Left hindlimb (tissue), 1 donor: ENCODE measurements at places on chromosomes 16 and 17.

- DNase-seq = no peak
Observed at GRCh38 chr16:67086822-67087221, 22.9 kb upstream of the PHAF1 start.

GRCh38 chr17:79982986-79983385 lies 52.7 kb downstream of the TBC1D16 start:
- no peak for DNase-seq

- no peak for DNase-seq
Observed at GRCh38 chr17:64074704-64075426, 54.4 kb upstream of the ICAM2 start.

DNA sequence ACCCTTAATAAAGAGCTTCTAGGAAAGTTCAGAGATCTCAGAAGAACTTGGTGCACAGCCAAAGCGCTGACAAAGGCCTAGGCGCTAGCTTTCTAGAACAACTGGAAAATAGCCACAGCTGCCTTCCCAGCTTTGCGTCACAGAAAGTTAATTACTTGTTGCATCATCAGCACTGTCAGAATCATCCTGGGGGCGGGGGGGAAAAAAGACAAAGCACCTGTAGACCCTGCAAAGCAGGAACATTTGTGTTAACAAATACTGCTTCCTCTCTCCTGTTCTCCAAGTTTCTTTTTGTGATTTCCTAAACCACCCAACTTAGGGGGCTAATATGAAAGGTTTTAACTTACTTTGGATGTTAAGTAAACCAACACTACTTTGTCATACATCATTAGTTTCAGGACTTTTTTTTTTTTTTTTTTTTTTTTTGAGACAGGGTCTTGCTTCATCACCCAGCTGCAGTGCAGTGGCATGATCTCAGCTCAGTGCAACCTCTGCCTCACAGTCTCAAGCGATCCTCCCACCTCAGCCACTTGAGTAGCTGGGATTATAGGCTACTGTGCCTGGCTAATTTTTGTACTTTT lies 4.8 kb upstream of the AARSD1 start:
- no peak for DNase-seq

DNA sequence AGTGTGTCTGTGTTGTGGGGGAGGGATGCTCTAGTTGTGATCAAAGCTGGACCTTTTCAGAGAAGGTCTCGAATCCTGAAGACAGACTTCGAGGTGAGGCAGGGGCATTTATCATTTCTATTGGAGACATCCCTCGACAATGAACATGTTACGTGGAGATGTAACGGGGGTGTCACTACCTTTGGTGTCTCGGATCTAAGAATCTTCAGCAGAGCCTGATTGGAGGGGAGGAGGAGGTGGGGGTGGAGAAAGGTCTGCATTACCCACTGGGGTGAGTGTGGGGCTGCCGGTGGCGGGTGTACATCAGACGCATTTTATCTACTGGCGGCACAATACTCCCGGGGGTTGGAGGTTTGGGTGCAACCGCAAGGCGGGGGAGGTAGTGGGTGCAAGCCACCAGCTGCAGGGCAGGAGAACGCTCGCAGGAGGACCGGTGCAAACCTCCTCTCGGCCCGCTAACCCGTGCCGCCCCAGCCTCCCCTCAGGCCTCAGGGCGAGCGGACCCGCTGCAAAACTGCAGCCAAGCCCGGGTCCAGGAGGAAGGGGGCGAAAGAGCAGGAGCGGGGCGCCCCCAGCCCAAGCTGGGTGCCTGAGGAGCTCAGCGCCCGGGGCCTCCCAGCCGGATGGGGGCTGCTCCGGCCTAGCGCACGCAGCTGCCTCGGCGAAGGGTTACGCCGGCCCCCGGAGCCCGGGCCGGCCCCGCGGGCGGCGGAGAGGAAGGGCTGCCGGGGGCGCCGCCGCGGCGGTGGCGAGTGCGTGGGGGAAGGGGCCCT lies 735 bp downstream of the ZNF652 start:
- peak; percentile 46 for DNase-seq

DNA sequence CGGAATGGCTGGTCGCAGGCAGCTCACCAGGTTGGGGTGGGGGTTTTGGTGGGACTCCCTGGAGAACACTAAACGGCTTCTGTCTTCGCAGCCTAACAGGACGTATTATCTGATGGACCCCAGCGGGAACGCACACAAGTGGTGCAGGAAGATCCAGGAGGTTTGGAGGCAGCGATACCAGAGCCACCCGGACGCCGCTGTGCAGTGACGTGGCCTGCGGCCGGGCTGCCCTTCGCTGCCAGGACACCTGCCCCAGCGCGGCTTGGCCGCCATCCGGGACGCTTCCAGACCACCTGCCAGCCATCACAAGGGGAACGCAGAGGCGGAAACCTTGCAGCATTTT lies 59.7 kb downstream of the PDPK1 start:
- DNase-seq = no peak

DNA sequence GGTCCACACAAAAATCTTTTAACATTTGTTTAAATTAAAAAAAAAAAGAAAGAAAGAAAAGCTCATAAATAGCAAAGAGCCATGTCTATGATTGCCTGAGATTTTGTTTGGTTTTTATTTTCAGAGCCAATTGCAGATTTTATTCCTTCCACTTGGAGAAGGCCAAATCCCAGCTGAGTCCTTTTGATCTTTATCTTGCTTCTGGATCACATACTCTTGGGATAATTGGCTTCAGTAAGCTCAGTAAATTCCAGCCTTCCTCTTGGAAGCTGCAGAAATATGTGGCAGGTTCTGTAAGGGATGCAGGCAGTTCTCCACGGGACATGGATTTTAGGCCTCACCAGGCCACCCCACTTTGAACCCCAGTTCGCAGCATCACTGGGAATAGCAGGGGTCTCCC lies 63.3 kb upstream of the TMC5 start:
- no peak for DNase-seq

GRCh38 chr17:37699285-37699973 lies 45.4 kb downstream of the HNF1B start:
- DNase-seq = no peak
